ENCODE measurements at places on chromosomes 5 and 9. TPM values are rescaled to one million over a fixed set of nuclear protein-coding genes. Genes with fewer than 3 reads are reported as not detected.

DNA sequence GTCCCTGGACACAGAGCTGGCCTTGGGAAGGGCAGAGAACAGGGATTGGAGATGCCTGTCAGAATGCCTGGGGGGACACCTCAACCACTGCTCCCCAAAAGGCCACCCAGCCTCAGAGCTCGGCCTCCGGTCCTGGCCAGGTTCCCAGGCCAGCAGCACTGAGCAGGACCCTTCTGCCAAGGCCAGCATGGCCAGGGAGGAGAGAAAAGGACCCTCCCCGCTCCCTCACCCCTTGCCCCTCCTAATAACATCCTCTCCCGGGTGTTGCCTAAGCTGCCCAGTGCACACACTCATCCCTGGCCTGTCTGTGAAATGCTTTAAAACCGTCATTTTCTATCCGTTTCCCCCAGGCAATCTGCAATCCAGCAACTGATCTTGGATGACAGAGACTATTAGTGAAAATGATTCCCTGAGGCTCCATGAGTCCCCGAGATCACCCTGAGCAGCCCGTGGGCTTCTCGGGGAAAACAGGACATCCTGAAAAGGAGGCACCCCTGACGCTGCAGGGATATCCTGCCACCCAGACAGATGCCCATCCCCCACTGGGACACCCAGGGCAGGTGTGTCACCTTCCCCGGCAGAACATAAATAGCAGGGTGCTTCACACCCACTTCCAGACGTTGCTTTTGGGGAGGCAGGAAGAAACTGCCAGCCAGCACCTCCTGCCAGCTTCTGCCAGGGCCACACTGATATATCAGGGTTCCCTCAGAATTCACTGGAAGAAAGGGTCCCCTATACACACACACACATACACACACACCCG, 75.3 kb downstream of the ADAMTS2 start:
- H3K4me3 ChIP-seq, result no peak overlapping the region
- no peak for DNase-seq
- H3K27me3 ChIP-seq, result no peaks in the 10 kb centered on the region
- no peak overlapping the region for H3K27ac ChIP-seq
- H3K4me1 ChIP-seq, result peaks cover 45% of the 10 kb centered on the region

GRCh38 chr5:177317959-177318377, 6.3 kb upstream of the MXD3 start:
- no peak overlapping the region for H3K4me3 ChIP-seq
- H3K4me1 ChIP-seq, result no peaks in the 10 kb centered on the region
- no peaks in the 10 kb centered on the region for H3K27me3 ChIP-seq
- H3K36me3 ChIP-seq, result no peaks in the 10 kb centered on the region
- DNase-seq, result peak; percentile 85

DNA sequence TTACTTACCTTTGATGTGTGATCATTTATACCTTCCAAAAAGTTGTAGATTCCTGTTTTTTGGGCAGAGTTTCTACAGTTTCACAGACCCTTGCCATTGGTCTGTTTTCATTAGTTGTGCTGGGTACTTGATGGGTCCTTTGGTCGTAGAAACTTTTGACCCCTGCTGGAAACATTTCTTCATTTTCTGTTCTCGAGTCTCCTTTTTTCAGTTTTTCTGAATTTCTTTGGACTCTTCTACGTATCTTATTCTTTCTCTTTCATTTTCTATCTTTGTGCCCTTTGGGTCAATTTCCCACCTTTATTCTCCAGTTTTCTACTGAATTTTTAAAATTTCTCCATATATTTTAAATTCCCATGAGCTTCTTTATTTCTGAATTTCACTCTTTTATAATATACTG, 16.7 kb downstream of the AP3S1 start:
- H3K27me3 ChIP-seq, result no peaks in the 10 kb centered on the region
- no peak overlapping the region for H3K27ac ChIP-seq
- H3K4me3 ChIP-seq, result no peak overlapping the region
- H3K4me1 ChIP-seq, result peaks cover 12% of the 10 kb centered on the region
- no peaks in the 10 kb centered on the region for H3K36me3 ChIP-seq
- DNase-seq, result no peak

GRCh38 chr9:3567988-3568387, 42.2 kb upstream of the RFX3 start:
- no peaks in the 10 kb centered on the region for H3K4me1 ChIP-seq
- no peaks in the 10 kb centered on the region for H3K36me3 ChIP-seq
- H3K4me3 ChIP-seq, result no peak overlapping the region

GRCh38 chr9:76412638-76413037, 18.4 kb upstream of the RFK start:
- H3K36me3 ChIP-seq, result no peaks in the 10 kb centered on the region
- no peaks in the 10 kb centered on the region for H3K27me3 ChIP-seq
- no peaks in the 10 kb centered on the region for H3K4me1 ChIP-seq
- no peak overlapping the region for H3K27ac ChIP-seq
- no peak for DNase-seq

DNA sequence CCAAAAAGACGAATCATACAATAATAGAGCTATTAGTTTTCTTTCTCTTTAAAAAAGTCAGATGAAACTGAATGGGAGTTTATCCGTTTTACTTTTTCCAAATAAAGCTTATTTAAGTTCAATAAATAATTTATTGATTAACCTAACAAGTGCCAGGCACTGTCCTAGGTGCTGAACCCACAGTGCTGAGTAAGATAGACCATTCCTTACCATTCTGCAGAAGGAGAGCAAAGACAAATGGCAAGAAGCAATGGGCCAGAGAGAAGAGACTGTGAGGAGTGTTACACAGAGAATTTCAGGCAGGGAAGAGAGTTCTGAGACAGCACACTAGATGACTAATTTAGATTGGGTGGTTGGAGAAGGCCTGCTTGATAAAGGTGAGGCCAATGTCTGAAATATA, 127.2 kb downstream of the AUH start:
- no peaks in the 10 kb centered on the region for H3K27me3 ChIP-seq
- no peak overlapping the region for H3K27ac ChIP-seq
- no peaks in the 10 kb centered on the region for H3K4me1 ChIP-seq
- H3K4me3 ChIP-seq, result no peak overlapping the region
- DNase-seq, result no peak

DNA sequence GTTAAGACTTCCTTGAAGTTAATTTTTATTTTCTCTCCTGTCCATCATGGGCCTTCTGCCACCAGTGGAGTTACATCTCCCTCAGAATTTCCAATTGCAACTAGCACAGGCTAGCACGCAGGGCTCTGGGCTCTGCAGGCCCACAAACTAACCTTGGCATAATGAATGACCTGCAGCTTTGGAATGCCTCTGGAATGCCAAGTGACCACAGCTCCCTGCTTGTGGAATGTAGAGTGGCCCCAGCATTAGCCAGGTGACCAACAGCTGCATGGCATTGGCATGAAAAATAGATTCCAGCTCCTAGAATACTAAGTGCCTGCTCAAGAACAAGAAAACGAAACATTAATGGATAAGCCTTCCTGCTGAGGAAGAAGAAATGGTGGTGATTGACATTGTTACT, 726.1 kb downstream of the BRINP1 start:
- H3K27ac ChIP-seq, result peak overlapping the region; percentile 96
- no peaks in the 10 kb centered on the region for H3K27me3 ChIP-seq
- peak; percentile 92 for DNase-seq
- H3K4me3 ChIP-seq, result no peak overlapping the region
- peaks cover 16% of the 10 kb centered on the region for H3K4me1 ChIP-seq
- H3K36me3 ChIP-seq, result no peaks in the 10 kb centered on the region

Gene SPINK7
- not detected for total RNA-seq

- H3K27me3 ChIP-seq, result no peaks in the 10 kb centered on the region
- H3K4me3 ChIP-seq, result no peak overlapping the region
- no peaks in the 10 kb centered on the region for H3K4me1 ChIP-seq
These were observed 972.8 kb downstream of the DTWD2 start for GRCh38 chr5:118015511-118015910.

Gene AGXT2
- total RNA-seq, result not detected

DNA sequence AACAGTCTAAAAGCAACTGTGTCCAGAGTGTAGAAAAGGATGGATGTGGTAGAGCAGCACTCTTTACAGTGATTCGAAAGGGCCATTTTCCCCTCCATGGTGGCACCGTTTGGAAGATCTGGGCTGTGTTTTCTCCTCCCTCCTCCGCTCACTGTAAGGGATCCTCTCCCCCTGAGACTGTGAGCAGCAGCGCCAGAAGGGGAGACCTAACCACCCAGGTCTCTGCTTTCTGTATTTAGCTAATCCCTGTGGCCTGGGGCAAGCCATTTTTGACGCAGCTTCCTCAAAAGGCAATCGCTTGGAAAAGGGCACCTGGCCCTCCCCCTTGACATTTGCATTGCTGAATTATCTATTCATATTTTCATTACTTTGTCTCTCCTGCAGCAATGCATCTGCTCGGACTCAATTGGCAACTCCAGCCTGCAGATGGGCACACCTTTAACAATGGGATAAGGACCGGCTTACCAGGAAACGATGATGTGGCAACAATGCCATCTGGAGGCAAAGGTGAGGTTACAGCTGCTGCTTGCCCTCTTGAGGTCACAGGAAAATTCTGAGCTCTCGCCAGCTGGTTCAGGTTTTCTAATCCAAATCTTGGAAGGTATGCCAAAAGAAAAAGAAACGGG, 244.3 kb upstream of the WWC1 start:
- H3K27ac ChIP-seq, result no peak overlapping the region
- no peaks in the 10 kb centered on the region for H3K36me3 ChIP-seq
- no peaks in the 10 kb centered on the region for H3K4me1 ChIP-seq
- H3K27me3 ChIP-seq, result no peaks in the 10 kb centered on the region
- no peak overlapping the region for H3K4me3 ChIP-seq
- DNase-seq, result no peak

GRCh38 chr5:105501315-105501714, 1938.7 kb upstream of the NUDT12 start:
- no peak overlapping the region for H3K4me3 ChIP-seq
- no peaks in the 10 kb centered on the region for H3K4me1 ChIP-seq
- DNase-seq, result no peak
- no peaks in the 10 kb centered on the region for H3K27me3 ChIP-seq
- H3K27ac ChIP-seq, result no peak overlapping the region
- no peaks in the 10 kb centered on the region for H3K36me3 ChIP-seq

GRCh38 chr5:172403817-172404216, 50.5 kb downstream of the SH3PXD2B start:
- H3K27me3 ChIP-seq, result no peaks in the 10 kb centered on the region
- peaks cover 4% of the 10 kb centered on the region for H3K36me3 ChIP-seq
- DNase-seq, result no peak

DNA sequence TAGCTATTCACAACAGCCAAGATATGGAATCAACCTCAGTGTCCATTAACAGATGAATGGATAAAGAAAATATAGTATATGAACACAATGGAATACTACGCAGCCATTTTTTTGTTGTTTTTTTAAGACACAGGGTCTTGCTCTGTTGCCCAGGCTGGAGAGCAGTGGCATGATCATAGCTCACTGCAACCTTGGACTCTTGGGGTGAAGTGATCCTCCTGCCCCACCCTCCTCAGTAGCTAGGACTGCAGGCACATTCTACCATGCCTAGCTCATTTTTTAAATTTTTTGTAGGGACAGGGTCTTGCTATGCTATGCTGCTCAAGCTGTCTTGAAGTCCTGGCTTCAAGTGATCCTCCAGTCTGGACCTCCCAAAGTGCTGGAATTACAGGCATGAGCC, 38.5 kb downstream of the CERT1 start:
- no peaks in the 10 kb centered on the region for H3K36me3 ChIP-seq
- no peaks in the 10 kb centered on the region for H3K27me3 ChIP-seq
- no peak overlapping the region for H3K27ac ChIP-seq

Gene LPAR1
- 40.8 TPM for total RNA-seq

Gene ZBTB43
- total RNA-seq, result 12.1 TPM

DNA sequence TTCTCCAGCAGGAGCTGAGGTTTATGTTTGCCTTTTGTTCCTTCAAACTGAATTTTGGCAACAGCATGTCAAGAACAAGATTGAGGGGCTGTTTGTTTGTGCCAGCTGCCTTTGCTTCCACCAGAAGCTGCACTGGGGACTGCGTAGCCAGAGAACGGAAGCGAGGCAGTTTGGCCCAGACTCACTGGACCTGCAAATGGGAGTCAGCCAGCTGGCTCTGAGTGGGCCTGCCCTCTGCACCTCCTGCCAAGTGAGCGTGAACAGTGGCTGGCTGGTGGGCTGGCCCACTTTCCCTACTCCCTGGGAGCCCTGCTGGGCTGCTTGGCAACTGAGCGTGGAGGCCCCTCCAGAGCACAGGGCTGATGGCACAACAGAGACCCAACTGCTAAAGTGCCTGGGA, 111.6 kb downstream of the GALNT10 start:
- H3K36me3 ChIP-seq, result no peaks in the 10 kb centered on the region
- DNase-seq, result peak; percentile 96
- H3K27me3 ChIP-seq, result no peaks in the 10 kb centered on the region

- H3K27ac ChIP-seq, result peak overlapping the region; percentile 68
- DNase-seq, result peak; percentile 65
- no peaks in the 10 kb centered on the region for H3K27me3 ChIP-seq
These were observed 24.5 kb upstream of the DUSP1 start for GRCh38 chr5:172795318-172795977.

Gene PCA3
- not detected for total RNA-seq

Gene MAMDC4
- 4.1 TPM for total RNA-seq

DNA sequence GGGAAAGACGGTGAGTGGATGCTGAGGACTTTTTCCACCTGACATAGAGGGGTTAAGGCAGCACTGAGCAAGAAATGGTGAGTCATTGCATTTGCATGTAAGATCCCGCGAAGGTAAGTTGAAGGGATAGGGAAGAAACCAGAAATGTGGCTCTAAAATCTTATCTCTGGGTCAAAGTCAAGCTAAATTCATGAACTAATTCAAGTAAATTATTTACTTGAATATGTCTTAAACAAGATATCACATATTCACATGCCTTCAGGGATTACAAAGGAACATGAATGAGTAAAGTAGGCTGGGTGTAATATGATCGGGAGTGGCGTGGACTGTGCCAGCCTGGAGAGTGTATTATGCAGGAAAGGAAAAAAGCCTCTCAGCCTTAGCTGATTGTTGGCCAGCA, 74.4 kb upstream of the EQTN start:
- H3K36me3 ChIP-seq, result no peaks in the 10 kb centered on the region
- no peak for DNase-seq
- H3K27ac ChIP-seq, result no peak overlapping the region
- no peak overlapping the region for H3K4me3 ChIP-seq

Gene MATR3
- total RNA-seq, result 363 TPM

DNA sequence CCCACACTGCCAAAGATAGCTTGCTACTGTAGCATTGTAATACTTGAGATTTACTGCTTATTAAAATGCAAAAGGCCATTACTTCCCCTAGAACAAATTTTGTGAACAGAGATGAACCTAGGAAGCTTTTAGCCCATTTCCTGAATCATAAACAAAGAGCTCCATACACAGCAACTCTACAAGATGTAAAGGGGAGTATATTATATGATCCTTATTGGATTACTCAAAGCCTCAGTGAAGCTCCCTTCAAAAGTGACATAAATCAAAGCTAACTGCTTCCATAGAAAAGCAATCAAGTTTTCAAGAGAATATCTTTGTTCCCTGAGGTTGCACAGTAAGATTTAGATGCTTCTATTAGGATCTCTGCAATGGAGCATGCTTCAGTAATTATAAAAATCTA, 629.8 kb downstream of the EFNA5 start:
- no peaks in the 10 kb centered on the region for H3K36me3 ChIP-seq
- no peak overlapping the region for H3K4me3 ChIP-seq
- H3K4me1 ChIP-seq, result no peaks in the 10 kb centered on the region
- no peak for DNase-seq
- H3K27ac ChIP-seq, result no peak overlapping the region

GRCh38 chr5:173670791-173671120, 54.3 kb upstream of the BOD1 start:
- no peaks in the 10 kb centered on the region for H3K27me3 ChIP-seq
- no peak overlapping the region for H3K4me3 ChIP-seq
- peaks cover 47% of the 10 kb centered on the region for H3K4me1 ChIP-seq

Measured in thyroid gland (tissue), 4 donors.